ENCODE measurements at places on chromosomes 12 and 14.
A peak's percentile ranks its signal among the peaks of the same experiment; 100 is the strongest.

DNA sequence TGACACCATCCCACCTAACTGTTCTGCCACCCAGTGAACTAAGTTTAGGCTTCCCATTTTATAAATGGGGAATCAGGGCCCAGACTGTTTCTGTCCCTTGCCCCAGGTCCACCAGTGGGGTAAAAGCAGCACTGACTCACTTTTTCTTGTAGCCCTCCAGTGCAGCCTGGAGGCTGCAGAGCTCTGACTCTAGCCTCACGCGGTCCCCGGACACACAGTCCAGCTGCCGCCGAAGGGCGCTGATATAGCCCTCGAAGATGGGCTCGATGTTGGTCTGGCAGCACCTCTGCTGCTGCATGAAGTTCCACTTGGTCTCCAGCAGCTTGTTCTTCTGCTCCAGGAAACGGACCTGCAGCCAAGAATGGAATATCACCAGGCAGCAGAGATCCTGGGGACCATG, 2.6 kb downstream of the KRT82 start:
- DNase-seq, result no peak

- DNase-seq, result no peak
Measured at GRCh38 chr12:82461836-82462235, 103.5 kb downstream of the METTL25 start.

- no peak for DNase-seq
Measured at GRCh38 chr14:21997300-21997699, 323.7 kb upstream of the OR4E1 start.

GRCh38 chr14:92523752-92524151, 10.2 kb downstream of the RIN3 start:
- DNase-seq, result no peak

GRCh38 chr14:106417224-106418049, 891.1 kb downstream of the TMEM121 start:
- peak; percentile 43 for DNase-seq

GRCh38 chr14:42163136-42163535, 556.5 kb downstream of the LRFN5 start:
- DNase-seq, result no peak

DNA sequence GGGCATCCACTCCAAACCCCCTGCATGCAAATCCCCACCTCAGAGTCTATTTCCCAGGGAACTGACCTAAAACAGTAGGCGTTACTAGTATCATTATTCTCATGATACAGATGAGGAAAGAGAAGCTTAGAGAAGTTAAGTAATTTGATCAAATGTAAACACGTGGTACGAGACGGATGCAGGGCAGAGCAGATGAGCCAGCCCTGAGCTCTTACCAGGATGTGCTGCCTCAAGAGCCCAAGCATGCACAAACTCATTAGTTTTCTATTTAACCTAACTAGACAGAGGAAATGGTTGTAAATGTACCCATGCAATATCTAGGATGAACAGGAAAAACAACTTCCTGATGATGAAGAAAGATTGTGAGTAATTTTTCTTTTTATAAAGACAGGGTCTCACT, 173.3 kb upstream of the RASSF8 start:
- no peak for DNase-seq

DNA sequence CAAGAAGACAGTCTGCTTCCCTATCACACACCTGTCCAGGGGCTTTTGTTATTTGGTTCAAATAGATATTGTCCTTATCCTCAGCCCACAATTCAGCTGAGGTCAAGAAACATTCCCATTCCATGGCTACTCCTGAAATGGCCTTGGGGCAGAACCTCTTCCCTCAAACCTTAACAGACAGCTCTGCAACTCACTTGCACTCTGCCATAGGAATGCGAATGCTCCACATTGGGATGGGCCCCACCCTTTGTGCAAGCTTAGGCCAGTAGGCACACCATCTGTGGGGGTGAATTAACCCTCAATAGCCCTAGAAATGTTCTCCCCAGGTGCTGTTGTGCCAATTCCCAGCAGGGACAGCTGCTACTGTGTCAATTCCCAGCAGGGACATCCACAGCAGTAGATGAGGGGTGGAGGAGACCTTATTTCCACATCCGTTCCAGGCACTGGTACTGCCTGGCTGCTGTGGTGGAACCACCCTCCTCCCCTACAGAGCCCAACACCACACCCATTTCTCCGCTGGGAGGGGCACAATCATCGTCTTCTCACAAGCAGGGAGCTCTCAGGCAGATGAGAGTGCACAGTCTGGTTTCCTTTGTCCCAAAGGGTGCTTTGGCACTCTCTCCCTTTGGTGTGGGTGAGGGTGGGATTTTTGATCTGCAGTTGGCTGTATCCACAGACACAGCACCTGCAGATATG, 42.3 kb upstream of the GLIPR1 start:
- no peak for DNase-seq

- DNase-seq, result no peak
Measured at GRCh38 chr14:81235096-81235495, 14.3 kb upstream of the GTF2A1 start.

DNA sequence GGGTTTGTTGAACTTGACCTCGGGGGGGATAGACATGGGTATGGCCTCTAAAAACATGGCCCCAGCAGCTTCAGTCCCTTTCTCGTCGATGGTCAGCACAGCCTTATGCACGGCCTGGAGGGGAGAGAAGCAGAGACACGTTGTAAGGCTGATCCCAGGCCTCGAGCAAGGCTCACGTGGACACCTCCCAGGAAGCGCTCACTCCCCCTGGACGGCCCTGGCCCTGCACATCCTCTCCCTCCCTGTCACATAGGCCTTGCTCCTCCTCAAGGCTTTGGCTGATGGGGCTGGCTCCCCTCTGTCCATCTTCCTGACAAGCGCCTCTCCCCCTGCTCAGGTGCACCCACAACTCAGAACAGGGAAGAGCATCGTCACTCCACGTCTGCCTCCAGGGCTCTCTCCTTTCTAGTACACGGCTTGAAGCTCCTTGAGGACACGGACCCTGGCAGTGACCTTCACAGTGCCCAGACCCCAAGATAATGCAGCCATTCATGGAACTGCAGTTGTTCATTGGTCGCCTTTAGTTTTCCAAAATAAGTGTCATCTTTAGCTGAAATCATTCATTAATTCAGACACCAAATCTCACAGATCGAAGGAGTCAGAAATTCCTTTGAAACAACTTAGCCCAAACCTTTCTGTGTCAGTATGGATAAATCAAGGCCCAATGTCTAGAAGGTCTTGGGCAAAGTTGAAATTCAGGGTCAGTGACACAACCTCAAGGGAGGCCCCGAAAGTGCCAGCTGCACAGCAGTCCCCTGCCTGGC, 9.7 kb downstream of the SERPINA1 start:
- no peak for DNase-seq

GRCh38 chr12:3747976-3748619, 4.8 kb downstream of the CRACR2A start:
- DNase-seq, result no peak

DNA sequence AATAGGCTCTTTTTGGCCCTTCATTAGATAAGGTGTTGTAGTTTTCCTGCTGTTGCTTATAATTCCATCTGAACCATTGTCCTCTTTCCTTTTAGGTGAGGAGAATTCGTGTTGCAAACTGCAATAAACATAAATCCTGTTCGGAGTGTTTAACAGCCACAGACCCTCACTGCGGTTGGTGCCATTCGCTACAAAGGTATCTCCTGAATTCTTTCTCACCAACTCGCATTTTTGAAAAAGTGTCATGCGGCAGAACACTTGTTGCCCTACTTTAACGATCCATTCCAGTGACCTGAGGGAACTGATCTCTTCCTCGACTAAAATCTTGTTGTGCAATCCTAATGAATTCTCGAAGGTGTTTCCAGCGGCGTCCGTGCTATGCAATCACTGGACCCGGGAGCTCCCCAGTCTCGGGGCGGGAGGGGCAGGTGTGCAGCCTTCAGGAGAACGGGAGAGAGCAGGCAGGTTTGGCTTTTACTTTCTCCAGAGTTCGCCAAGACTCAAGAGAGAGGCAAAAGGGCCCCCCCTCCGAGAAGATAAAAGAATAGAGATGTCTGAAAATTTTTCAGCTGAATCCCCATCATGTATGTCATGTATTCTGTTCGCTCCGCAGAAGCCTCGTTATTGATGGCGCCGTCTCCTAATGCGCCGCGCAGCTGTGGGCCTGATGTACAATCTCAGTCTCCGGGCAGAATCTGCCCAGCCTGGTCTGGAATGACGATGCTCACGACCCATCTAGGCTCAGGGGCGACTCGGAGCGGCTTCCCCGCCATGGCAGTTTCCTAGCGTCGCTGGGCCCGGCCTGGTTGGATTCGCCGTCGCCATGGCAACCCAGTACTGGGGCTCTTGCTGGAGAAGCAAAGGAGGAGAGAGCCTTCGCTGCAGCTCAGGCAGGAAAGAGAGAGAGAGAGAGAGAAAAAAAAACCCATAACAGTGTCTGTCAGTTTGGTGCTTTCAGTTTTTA, 38.2 kb downstream of the PLXNC1 start:
- no peak for DNase-seq

GRCh38 chr12:75864161-75864560, 167.4 kb downstream of the PHLDA1 start:
- DNase-seq, result no peak

- peak; percentile 37 for DNase-seq
Measured at GRCh38 chr14:91858536-91859275, 8.6 kb downstream of the TC2N start.

DNA sequence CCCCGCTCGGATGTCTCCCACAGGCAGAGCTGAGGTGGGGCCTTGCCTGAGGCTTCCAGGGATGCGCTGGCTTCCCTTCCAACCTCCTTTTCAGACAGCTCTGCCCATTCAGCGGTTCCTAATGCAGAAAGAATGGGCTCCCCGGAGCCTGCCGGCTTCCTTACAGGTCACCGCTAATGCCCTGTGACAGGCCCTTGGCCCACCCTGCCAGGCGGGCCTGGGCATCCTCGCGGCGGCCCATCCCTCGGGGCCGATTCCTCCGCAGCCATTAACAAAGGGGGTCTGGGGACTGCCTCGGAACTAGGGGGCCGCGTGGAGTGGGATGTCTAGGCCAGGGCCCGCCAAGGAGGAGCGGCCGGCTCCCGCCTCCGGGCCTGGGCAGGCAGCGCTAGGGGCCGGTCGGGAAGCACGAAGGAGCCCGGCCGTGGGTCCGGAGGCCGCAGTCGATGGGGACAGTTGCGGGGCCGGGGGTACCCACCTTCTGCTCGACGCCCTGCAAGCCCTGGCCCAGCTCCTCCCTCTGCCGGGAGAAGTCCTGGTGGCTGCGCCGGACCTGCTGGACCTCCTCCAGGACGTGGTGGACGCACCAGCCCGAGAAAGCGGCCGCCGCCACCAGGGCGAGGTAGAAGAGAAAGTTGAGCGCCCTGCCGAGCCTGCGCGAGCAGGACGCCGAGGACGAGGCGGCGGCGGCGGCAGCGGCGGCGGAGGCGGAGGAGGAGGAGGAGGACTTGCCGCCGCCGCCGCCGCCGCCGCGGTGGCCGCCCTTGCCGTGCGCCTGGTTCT, 738 bp downstream of the CKAP4 start:
- peak; percentile 64 for DNase-seq

GRCh38 chr14:51095854-51096823, 1.2 kb upstream of the TRIM9 start:
- DNase-seq, result peak; percentile 62

GRCh38 chr12:89138048-89138852, 214.1 kb downstream of the DUSP6 start:
- DNase-seq, result peak; percentile 53

DNA sequence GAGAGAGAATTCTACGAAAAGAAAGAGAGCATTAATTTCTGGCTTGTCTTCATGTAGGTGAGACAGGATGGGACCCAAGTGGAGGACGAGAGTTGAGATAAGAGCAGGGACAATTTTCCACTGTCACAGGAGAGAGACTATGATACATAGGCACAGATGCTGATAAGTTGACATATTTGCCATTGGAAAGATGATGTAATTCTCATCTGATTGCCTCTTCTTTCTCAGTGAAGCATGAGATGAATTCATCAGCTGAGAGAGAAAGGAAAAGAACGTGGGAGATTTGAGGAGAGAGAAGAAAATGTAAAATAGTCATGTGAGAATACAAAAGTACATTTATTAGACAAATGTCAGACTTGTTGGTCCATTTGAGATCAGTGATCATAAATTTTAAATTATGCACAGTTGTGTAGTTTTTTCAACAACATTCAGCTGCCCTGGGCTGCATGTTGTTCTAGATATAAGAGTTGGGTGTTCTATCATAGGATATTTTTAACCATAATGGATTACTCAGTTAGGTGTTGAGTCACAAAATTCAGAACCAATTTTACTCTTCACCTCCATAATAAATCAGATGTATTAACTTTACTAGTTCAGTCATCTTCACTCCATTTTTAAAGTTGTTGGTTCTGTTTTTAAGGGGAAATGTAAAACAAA, 222.9 kb downstream of the DPY19L2 start:
- DNase-seq, result no peak

DNA sequence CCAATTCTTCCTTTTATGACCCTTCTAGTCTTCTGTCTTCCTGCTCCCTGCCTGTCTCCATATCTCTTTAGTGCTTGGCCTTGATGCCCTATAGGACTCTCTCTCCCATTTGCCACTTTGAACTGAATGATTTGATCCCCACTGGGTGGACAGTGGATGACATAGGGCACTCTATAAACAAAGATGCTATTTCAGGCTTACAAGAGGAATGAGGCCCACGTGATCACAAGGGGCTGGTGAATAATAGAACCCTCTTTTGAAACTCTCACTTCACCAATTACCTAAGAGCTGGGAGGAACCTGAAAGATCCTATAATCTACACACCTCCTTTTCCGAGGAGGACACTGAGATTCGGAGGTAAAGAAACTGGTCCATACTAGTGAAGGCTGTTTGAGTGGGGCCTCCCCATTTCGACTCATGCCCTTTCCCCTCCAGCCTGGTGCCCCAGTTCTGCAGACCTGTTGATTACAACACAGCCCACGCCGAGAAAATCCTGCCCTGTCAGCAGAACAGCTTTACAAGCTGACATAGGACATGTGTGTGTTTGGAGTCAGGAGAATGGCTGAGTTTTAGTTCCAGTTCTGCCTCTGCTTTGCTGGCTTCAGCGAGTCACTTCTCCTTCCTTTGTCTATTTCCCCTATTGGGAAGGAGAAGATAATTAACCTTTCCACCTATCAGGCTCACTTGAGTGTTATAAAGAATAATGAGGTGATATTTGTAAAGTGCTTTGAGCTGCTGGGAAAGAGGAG, 400.3 kb downstream of the ZFP36L1 start:
- DNase-seq, result no peak

DNA sequence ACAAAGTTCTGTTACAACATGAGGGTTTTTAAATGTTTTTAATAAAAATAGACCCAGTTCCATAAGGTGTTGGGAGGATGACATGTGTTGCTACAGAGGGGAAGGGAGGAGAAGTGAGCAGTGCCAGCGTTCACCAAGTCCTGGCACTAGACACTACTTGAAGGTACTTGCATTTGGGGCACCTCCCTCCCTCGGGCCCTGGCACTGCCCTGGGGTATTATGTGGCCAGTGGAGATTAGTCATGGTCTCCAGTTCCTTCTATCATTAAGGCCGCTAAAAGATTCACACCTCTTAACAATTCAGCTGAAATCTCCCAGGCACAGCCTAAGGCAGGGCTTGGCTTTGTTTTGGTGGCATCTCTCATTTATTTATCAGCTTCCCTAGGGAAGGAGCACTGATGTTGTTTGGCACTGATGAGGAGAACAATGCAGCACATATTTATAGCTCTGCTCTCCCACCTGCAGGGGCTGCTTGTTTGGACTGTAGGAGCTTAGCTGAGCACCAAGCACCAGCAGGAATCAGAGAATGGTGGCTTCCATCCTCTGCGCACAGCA, 155.5 kb upstream of the NTF3 start:
- DNase-seq, result peak; percentile 37

GRCh38 chr12:81077329-81077685, 572 bp upstream of the ACSS3 start:
- peak; percentile 25 for DNase-seq

All from MG63 (cell line).